ENCODE measurements at places on chromosomes 12 and 14.

- DNase-seq = no peak
These were observed 81.6 kb downstream of the PTGER2 start for GRCh38 chr14:52395728-52396127.

DNA sequence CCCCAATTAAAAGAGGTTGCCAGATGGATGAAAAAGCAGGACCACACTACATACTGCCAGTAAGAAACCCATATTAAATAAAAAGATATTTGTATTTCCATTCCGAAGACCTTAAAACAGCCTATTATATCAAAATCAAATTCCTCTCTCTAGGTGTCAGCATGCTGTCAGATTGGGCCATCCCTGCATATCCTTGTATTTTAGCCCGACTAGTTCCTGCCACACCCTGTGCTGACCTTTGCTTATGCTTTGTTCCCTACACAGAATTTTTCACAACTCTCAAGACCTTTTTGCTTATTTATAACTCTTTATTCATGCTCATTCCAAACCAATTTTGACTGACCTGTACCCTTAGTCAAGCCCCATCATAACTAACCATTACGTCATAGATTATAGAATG, 12.8 kb downstream of the GSKIP start:
- DNase-seq = no peak

- peak; percentile 95 for DNase-seq
These were observed 3.0 kb upstream of the CORO1C start for GRCh38 chr12:108734200-108734906.

DNA sequence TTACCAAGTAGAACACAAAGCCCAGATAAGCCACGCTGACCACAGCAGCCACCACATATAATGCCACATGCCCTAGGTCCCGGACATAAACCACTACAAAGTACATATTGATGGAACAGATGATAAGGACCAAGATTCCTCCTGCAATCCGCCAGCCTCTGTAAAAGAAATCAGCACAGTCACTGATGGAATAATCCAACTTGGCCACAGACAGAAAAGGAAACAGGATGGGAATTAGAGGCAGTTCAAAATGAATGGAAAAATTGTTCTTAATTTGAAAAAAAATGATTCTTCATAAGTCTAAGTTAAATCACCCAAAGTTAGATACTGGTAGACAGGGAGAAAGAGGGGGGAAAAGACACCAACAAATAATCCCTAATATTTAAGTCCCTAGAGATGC, 35.4 kb downstream of the SLC11A2 start:
- DNase-seq = no peak

DNA sequence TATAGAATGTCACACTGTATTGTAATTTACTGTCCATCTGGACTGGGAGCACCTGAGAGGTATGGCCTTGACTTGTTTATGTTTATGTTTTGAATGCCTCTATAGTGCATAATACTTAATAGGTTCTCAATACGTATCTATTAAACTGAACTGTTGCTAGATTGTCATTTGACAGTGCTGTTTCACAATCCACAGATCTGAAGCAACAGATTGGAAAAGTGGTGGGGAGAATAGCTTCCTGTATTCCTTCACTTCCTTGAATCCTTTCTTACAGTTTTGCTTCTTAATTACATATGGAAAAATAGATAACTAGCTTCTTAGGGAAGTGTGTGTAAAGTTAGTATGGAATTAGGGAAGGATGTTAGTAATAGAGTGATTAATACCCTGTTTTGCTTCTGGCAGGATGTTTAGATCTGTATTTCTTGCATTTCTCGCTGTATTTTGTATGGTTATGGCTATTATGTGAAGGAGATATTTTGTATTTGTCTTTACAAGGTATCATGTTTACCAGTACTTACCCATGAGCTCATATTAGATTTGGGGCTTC, 4.5 kb downstream of the CNOT2 start:
- DNase-seq = no peak

DNA sequence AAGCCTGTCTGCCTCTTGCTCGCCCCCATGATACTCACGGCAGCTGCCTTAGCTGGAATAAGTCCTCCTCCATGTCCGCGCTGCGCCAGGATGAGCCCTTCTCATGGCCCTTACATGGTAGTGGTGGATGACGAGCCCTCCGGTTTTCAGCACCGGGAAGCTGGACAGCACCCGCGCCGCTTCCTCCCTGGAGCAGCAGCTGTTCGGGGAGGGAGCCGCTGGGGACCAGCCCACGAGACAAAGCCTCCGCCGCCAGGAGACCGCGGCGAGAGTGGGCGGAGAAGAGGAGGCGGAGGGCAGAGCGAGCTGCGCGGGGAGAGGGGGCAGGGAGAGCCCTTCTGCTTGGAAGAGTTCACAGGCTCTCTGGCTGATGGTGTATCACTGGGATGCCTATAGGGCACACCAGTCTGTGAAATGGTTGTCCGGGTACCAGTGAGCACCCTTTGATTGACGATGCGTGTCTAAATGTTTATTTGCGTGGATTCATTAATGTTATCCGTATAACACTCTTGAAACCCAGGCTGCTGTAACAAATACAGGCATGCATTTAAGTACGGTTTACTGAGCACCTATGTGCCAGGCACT, at the start of gene SVOP:
Gene SVOP, minus strand, starts transcription at position 273 of the 585 bp plus-strand sequence. Its CDS starts 200 bp downstream, at position 73.
- peak; percentile 70 for DNase-seq

- DNase-seq = no peak
These were observed 24.9 kb upstream of the TRAF3 start for GRCh38 chr14:102752239-102752847.

- DNase-seq = no peak
These were observed 2.0 kb upstream of the PRB2 start for GRCh38 chr12:11397366-11397765.

- peak; percentile 97 for DNase-seq
These were observed 258.4 kb upstream of the HMGA2 start for GRCh38 chr12:65565601-65566560.

GRCh38 chr12:45296046-45296586, 80.2 kb downstream of the ANO6 start:
- peak; percentile 33 for DNase-seq

DNA sequence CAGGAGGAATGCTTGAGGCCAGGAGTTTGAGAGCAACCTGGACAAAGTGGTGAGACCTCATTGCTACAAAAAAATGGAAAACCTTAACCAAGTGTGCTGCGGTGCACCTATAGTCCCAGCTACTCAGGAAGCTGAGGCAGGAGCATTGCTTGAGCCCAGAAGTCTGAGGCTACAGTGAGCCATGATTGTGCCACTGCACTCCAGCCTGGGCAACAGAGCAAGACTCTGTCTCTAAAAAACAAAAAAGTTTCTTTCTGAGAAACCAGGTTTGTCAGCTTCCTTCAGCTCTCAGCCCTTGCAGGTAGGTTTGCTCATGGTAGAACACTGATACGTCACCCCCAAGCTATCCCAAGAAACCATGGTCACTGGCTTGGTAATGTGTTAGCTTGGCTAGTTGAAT, 20.0 kb upstream of the MORN3 start:
- no peak for DNase-seq

DNA sequence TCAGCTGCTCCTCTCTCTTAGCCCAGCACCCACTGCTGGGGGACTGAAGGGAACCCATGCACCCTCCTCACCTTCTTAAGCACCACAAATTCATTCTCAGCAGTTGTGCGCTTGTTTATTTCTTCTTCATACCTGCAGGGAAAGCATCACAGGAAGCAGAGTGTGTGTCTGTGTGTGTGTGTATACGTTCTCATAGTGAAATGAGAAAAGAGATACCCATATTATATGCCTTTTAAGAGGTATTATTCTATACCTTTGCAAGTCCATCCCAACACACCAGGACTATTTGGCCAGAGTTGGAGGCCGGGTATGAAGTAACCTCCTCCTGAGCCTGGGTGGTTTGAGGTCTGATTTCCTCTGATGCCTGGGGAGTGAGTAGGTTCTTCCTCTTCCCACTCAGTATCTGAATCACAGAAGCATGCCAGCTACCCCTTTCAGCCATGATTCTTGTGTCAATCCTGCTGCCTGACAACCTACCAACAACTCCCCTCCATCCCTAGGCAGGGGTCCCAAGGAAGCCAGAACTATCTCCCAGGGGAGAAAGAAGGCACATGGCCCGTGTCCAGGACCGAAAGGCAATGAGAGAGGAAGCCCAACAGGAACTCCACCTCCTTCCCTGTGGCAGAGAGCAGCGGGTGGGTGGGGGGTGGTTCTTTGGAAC, 3.0 kb downstream of the KRT73 start:
- peak; percentile 8 for DNase-seq

DNA sequence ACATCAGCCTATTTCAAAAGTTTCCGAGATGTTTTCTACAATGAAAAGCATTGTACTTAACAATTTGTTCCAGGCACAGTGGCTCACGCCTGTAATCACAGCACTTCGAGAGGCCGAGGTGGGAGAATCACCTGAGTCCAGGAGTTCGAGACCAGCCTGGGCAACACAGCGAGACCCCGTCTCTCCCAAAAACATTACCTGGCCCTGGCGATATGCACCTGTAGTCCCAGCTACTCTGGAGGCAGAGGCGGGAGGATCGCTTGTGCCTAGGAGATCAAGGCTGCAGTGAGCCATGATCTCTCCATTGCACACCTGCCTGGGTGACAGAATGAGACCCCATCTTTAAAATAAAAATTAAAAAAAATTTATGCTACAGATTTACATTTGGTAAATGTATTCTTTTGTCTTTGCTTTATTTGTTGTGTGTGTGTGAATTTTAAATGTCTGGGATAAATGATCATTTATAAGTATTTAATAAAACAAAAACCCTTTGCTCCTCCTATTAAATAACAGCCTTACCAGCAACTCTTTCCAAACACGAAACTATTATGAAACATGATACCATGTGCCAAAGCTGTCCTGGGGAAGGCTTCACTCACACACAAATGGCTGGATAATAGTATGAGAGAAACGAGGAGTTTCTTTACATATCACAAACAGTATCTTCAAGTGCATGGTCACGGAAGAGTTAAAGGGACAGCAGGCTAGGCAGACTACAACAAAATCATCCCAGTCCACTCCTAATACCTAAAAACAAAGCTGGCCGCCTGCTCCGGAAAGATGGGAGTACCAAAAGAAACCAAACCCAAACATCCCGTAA, 1.1 kb downstream of the ATXN3 start:
- DNase-seq = no peak

- no peak for DNase-seq
These were observed 88.3 kb downstream of the BCL11B start for GRCh38 chr14:99183716-99184115.

- no peak for DNase-seq
These were observed 17.3 kb downstream of the GSG1 start for GRCh38 chr12:13085968-13086686.

DNA sequence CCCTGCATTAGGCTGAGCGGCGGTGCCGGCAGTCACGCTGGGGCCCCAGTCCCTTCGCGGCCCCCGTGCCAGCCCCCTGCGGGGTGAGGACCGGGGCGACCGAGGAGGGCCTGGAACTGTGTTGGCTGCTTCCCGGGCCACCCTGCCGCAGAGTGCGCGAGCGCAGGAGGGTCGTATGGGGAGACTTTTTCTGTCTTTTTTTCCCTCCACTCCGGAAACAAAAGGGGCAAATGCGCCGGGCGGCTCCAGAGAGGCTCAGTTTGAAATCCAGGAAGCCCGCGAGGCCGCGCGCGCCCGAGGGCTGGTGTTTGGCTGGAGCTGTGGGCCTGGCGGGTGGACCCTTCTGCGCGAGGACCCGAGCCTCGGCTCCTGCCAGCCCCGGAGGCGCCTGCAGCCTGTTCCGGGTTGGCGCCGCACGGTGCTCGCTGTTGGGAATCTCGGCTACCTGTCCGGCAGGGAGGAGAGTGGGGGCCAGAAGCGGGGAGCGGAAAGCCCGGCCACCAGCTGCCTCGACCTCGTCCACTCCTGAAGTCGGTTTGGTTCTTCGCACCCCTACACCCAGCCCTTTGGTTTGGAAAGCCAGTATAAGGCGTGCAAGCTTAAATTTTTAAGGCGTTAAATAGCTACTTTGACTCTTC, 638 bp downstream of the PLEKHG3 start:
- peak; percentile 34 for DNase-seq

GRCh38 chr14:55129428-55130195, 560 bp downstream of the LGALS3 start:
- DNase-seq = peak; percentile 73

GRCh38 chr12:6927379-6928021, at the start of gene ATN1:
ATN1 (plus strand) TSS chr12:6927959; CDS start chr12:6934002, 6,043 bp downstream.
- peak; percentile 77 for DNase-seq

DNA sequence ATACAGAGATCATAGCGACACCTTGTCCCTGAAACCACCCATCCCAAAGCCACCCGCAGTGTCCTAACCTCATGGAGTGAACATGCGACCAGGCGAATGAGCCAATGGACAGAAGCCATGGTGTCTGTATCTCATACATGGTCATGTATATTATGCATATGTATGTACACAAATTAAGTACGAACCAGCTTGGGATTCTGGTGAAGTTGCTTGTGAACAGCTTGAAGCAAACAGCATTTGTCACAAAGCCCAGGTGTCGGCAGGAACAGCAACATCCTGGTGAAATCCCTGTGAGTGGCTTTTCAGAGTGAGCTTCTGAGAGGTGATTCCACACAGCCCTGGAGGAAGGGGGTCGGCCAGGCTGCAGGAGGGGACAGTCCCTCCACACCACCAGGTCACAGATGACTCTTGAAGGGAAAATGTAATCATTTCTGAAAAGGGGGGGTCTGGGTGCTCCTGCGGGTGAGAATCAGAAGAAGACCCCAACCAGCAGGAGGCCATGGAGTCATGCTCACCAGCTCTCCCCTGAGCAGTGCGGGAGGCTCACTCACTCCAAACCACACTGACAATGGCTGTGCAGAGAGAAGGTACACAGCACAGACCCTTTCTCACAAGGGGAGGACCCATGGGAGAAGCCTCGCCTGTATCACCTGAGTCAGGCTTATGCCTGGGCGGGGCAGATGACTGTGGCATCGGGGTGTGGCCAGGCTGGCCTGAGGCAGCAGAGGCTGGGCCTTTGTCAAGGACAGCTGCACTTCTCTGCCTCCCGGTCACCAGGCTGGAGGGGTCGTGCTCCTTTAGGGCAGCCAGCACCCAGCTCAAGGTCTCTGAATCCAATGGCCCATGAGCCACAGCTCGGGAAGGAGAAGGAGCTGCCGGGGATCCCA, 14.3 kb downstream of the CHGA start:
- DNase-seq = no peak

- DNase-seq = no peak
These were observed 160.0 kb upstream of the SOX5 start for GRCh38 chr12:24109381-24110039.

DNA sequence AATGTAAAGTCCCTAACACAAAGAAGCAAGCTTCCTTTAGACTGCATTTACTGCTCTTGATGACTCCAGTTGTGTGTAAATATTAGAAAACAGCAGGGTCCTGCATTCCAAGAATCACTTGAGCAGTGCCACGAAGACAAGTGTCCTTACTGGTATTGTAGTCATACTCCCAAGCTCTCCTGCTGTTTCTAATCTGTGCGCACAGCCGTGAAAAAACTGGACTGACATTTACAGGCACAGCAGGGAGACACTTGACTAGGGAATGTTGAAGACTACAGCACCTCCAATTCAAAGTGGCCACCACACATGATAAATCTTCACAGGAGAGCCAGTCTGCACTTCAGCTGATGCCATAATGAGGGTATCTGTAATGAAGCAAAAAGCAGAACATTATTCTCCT, 91.4 kb downstream of the VRK1 start:
- DNase-seq = no peak

- DNase-seq = no peak
These were observed 4.4 kb upstream of the CEBPE start for GRCh38 chr14:23123419-23123818.

Measured in EL (cell line).